ENCODE measurements at places on chromosomes 2 and 18.

GRCh38 chr2:239238839-239239606, 161.8 kb downstream of the HDAC4 start:
- DNase-seq = no peak

DNA sequence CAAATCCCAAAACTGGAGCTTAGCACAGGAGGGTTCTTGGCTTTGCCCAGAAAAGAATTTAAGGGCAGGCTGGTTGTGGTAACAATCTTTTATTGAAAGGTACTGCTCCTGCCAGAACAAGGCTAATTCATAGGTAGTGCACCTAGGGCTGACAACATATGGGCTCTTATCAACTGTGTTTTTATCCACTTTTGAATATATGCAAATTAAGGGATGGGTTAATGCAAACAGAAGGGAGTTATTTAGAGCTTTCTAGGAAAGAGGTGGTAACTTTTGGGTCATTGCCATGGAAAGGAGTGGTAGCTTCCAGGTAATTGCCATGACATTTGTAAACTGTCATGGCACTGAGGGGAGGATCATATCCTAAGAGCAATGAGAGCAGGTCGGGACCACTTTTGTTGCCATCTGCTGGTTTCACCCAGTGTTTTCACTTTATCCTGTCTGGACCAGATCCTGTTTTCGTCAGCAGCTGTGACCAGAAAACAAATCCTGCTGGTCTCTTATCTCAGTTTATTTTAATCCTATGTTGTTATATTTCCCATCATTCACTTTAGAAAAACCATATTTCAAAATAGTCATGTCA, 981 bp downstream of the C2orf66 start:
- no peak for DNase-seq

DNA sequence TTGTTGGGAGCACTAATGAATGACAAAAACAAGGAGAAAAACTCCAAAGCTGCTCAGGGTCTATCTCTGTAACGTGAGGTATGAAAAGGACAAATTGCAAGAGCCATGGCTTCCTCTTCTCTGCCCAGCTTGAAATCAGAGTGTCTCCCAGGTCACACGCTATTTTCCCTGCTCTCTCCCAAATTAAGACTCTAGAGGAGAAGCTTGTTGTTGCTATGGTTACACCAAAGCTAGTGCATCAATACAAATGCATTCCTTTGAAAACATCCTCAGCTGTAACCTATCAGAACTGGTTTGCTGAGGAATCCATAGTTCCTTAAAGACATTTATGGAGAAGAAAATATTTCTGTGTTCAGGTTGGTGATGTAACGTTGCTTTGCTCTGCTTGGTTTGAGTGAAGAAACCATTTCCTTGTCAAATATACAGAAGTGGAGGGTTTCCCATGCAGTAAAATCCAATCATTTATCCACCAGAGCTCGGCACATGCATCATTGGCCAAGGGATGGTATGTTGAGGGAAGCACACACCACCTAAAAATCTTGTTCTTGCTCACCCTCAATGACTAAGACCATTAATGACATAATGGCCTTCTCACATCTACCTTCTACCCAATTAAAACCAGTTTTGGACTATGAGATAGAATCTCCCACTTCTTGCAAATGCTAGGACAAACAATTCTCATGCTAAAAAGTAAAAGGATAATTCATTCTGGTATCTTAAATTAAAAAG, 2135.6 kb upstream of the CELF4 start:
- no peak for DNase-seq

GRCh38 chr2:60413069-60413813, 140.2 kb downstream of the BCL11A start:
- no peak for DNase-seq

GRCh38 chr2:127681976-127682857, 6.9 kb upstream of the LIMS2 start:
- no peak for DNase-seq

DNA sequence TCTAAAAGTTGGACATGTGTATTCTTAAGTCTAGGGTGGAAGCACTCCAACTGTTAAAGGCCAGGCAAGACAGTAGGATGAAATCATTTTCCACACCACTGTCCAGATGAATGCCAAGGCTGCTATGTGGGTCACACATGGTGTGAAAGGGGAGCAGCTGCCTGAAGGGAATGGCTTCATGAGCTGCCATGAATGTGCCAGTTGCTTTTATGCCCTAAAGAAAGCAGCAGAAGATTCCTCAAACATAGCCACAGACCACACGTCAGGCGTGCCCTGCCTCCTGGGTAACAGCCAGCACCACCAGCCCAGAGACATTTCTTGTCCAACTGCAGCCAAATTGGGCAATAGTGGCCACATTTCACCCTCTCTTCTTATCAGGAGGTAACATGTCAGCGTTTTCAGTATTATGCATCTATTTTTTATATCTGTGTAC, 130.2 kb downstream of the MTCL1 start:
- peak; percentile 66 for DNase-seq

DNA sequence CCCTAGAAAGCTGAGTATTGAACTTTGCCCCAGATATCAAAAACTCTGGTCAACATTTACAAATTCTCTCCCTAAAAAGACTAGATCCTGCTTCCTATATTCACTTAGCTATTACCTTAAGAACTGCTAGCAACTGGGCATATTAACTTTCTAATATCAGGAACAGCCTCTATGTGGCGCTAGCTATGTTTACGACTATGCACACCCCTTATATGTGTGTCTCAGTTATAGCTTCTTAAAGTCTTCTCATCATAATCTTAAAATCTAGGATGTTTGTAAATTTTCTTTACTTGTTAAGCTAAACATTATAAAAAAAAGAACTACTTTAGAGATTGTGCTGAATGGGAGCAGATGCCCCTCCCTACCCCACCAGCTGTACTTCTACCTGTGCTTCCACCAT, 1.7 kb upstream of the STAMBP start:
- peak; percentile 28 for DNase-seq

- no peak for DNase-seq
These were observed 62.3 kb upstream of the SPAG16 start for GRCh38 chr2:213221957-213222356.

GRCh38 chr18:22167471-22168241, 1.7 kb upstream of the GATA6 start:
- DNase-seq = peak; percentile 51

DNA sequence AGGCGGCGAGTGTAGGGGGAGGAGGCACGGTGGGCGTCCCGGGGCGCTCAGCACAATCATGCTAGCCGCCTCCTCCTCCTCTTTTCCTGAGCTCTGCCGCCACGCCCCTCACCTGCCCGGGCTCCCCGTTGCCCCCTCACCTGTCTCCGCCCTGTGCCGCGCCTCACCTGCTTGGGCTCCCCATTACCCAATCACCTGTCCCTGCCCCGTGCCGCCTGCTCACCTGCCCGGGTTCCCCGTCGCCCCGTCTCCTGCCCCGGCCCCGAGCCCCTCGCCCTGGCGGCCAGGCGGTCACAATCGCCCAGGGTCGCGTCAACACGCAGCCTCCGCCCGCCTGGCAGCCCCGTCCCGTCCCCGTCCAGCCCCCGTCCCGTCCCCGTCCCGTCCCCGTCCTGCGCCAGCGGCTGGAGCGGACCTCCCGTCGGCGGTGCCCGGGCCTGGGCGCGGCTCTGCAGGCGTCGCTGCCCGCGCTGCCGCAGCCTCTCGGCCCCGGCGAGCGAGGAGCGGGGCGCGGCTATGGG, at the start of gene DCDC2C:
Gene DCDC2C (plus strand): TSS at position 340 of the 521 bp plus-strand sequence. CDS start 177 bp downstream, at position 517.
- DNase-seq = no peak

DNA sequence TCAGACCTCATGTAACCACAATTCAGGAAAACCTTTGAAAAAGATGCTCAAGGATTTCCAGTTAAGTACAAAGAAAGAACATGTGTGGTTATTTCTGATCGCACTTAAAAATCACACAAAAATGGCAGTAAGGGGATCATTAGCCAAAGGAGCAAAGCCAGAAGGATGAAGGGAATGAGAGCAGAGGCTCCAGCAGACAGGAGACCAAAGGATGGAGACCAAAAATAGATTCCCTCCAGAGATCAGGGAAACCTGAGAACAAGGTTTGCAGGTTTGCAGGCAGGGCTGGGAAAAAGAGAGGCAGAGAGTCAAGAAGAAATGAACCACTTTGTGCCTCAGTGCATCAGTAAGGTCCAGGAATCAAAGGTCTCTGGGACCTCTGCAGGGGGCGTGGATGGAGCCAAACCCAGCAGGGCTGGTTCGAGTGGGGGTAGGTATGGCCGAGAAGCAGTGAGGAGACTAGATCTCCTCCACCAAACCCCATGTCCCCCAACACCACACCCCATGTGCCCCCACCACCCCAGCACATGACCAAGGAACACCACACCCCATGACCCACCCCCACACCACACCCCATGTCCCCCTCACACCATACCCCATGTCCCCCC, 98.5 kb upstream of the GPC1 start:
- no peak for DNase-seq

- no peak for DNase-seq
These were observed 85.2 kb downstream of the RBMS1 start for GRCh38 chr2:160408173-160408958.

GRCh38 chr2:113171334-113172075, 2.3 kb upstream of the PSD4 start:
- DNase-seq = no peak

DNA sequence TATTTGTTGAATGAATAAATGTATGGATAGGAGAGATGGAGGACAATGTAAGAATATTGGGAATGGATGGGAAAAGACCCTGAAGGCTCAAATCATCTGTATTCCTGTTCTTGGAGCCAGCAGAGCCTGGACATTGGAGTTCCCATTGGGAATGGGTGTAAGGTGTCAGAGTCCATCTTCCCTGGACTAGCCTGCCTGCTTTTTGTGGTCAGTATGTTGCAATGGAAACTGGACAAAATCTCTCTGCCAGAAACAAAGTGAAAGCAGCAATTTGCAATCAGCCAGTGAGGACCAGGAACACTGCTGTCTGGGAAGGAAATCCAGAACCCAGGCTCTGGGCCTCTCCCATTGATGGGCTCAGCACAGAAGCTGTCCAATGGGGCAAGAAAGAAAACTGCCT, 83.5 kb upstream of the SKOR2 start:
- no peak for DNase-seq

- no peak for DNase-seq
These were observed 3.8 kb downstream of the EVX2 start for GRCh38 chr2:176079831-176080539.

- no peak for DNase-seq
These were observed 253.4 kb downstream of the GBX2 start for GRCh38 chr2:235914756-235915155.

GRCh38 chr2:200810252-200810997, 1.3 kb upstream of the BZW1 start:
- peak; percentile 97 for DNase-seq

DNA sequence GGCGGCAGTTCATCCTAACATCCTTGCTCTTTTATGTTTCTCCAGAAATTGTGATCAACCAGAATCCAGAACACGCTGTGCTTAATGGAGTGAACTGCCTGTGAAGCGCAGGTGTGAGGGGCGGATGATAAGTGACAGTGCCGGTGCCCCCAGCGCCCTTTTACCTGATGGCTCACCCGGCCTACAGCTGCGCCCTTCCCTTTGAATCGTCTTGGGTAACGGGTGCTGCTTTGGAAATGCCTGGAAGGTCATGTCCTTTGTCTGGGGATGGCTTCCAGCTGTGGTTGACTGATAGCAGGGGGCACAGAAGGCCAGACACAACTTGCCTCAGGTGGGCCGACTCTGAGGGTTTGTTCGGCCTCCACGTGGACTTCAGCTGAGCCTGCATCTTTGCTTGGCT, 119.4 kb downstream of the LPIN1 start:
- DNase-seq = no peak

DNA sequence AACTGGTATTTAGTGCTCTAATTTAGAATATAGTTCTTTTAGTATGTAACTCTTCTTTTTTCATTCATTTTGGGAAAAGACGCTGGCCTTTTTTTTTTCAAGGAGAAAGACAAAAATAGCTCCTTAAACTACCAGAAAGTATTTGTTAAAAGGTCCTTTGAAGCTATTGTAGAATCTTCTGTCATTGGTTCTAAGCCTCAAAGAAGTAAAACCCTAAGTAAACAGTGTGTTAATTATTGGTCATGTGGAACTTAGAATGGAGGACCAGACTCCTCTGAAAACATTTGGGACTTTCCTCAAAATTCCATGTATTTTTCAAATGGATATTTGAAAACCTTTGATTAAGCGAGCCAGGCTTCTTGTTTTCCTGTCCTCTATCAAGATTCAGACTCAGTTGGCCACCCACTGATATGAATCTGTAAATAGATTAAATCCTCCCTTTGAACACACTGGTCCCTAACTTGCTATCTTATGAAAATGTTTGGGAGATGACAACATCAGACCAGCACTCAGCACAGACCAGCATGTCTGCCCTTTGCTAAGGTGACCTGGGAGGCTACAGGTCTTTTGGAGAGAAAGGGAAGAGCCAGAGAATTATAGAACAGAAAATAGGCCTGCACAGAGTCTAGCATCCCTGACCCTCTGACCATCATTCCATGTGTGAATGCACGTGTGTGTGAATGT, 120.3 kb upstream of the GATA6 start:
- DNase-seq = no peak

DNA sequence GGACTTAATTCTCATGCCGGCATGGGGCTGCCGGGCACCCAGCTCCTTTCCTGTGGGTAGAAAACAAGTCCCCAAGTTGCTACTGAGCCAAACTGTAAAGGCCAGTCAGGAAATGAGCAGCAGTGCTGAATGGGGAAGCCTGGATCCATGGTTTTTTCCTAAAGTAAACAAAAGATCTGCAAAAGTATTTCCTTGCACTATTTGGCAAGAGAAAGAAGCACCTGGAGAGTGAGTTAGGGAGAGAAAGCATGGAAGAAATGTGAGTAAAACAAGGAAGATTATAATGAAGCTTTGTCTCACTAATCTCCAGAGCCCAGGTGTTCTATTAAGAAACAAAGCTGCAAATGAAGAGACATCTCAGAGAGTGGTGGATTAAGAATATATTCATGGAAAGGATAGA, 117.6 kb downstream of the METTL8 start:
- no peak for DNase-seq

DNA sequence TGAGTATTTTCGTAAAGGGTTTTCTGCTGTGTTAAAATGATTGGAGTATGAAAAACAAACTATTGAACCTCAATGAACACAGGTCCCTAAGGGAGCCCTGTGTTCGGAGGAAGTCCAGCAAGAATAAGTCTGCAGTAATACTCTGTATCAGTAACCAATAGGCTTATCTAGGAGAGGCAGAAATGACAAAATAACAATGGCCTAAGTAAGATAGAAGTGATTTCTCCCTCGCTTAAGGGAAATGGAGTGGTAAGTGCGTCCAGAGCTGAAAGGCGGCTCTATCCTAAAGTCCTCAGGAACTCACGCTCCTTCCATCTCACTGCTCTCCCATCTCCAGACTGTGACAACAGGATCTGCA, 29.3 kb upstream of the MFSD6 start:
- DNase-seq = no peak

Measured in fibroblast of lung (primary cell).